GOT3 (cell line): ENCODE measurements at places on chromosomes 12 and 14.

DNA sequence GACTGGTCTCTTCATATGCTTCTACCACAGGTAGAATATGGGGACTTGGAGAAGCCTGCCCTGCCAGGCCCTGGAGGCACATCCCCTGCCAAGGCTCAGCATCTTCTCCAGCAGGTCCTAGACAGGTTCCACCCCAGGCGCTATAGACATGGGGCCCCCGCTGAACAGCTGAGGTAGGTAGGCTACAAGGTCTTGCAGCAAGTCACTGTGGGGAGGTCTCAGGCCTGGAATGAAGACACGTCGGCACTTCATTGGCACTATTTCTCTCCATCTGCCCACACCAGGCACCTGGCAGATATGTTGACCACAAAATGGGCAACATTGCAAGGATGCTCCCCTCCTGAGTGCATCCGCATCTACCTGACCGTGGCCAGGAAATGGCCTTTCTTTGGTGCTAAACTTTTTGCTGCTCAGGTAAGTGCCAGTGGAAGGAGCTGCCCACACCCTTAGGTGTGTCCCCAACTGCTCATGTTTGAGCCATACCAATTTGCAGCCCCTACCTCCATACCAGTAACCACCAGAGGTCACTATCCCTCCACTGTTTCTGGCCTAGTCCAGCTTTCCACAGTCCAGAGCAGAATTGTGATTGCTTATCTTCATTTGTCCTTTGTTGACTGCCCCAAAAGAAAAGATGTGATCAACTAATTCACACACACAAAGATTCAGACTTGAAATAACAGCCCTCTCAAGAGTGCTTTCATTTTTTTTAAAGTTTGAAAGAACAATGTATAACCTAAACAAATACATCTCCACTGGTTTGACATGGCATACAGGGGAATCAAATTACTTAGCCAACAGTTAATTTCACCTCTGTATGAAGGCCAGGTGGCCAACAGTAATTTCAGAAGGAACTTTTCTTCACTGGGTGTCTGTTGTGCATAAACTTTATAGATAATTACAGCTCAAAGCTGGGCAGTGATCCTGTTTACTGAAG, 16.1 kb downstream of the PIGH start:
- DNase-seq = no peak

GRCh38 chr14:100727086-100727872, 587 bp downstream of the DLK1 start:
- no peak for DNase-seq

- DNase-seq = no peak
Measured at GRCh38 chr12:56678852-56679251, 9.2 kb downstream of the PTGES3 start.

- no peak for DNase-seq
Measured at GRCh38 chr14:72916174-72916573, 10.1 kb upstream of the DCAF4 start.

GRCh38 chr12:58310809-58311622, 369.6 kb downstream of the ATP23 start:
- DNase-seq = peak; percentile 88

GRCh38 chr14:55152052-55152753, 23.2 kb downstream of the LGALS3 start:
- no peak for DNase-seq

DNA sequence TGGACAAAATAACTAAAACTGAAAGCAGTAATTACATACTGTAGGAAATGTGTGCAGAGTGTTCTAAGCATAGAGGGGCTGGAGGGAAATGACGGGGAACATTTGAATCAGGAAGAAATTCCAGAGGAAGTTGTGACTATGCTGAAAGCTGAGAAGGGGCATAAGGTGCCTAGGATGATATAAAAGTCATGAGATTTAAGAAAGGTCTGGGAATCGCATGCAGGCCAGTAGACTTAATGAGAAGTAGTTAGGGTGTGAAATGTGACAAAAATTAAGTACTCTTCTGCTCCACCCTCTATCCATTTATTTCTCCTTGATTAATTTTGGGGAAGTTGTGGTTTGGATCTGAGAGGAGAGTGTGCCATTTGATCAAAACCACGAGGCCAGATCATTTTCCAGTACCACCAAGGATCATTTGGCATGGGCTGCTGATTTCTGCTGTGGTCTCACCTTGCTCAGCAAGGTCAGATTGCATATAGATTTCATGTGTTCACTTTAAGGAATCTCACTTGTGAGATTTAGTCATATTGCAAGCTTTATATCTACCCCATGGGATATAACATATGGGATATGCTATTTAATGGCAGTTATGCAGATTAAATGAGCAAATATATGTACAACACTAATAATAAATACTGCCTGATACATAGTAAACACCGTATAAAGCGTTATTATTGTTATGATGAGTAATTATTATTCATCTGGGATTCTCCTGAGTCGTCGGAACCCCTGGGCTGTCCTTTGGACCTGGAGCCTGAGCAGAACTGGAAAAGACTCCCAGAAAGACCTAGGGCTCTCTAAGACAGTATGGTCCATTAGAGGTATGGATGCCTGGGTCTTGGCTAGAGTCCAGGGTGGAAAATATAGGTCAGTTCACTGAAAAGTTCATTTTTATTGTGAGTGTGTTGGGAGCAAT, 72.3 kb downstream of the SRGAP1 start:
- no peak for DNase-seq

- DNase-seq = no peak
Measured at GRCh38 chr12:113609692-113610469, 138.2 kb upstream of the LHX5 start.

DNA sequence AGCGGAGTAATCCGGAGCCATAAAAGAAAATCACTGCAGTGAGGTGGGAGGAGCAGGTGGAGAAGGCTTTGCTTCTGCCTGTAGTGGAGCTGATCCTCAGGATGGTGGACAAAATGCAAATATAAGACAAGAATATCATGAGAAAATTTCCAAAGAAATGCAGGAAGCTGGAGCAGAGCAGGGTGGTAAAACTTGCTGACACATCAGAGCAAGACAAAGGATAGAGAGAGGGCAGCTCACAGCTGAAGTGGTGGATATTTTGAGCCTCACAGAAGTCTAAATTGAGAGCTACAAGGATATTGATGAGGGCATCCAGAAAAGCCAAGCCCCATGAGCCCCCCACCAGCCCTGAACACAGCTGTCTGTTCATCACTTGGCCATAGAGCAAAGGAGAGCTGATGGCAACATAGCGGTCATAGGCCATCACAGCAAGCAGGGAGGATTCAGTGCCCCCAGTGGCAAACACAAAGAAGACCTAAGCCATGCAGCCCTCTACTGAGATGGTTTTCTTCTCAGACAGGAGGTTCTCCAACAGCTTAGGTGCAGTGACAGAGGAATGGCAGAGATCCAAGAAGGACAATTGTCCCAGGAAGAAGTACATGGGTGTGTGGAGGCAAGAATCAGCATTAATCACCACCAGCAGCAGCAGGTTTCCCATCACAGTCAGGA, 30.0 kb upstream of the ANP32D start:
- DNase-seq = no peak

DNA sequence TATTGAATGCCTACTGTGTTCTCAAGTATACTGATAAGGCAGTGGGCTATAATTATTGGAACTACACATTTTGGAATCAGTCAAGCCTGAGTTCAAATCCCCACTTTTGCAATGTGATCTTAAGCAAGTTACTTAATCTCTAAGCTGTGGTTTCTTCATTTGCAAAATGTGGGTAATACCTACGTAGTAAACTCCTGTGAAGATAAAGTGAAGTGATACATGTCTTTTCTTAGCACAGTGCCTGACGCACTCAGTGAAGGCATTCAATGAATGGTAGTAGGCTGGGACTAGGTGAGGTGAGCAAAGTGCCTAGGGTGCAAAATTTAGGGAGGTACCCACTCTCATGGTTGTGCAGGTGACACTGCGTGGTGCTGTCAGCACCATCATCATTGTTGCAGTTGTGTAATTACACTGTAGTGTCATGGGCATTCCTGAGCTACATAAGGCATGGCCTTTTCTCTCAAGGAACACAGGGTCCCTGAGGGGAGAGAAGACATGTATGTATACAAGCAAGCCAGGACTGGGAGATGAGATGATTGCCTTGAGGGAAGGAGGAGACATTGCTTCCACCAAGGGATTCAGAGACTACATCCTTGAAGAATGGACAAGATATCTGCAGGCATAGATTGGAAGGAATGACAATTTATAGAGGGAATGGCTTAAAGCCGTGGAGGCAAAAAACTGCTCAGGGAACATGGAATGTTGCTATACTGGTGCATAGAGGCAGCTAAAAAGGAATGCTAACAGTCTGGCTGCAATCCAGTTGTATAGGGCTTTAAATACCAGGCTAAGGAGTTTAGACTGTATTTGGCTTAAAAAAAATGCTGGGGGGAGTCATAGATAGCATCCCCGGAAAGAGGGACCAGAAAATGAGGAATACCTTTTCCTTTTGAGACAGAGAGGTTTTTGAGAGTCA, 129.2 kb upstream of the ARHGAP5 start:
- no peak for DNase-seq

DNA sequence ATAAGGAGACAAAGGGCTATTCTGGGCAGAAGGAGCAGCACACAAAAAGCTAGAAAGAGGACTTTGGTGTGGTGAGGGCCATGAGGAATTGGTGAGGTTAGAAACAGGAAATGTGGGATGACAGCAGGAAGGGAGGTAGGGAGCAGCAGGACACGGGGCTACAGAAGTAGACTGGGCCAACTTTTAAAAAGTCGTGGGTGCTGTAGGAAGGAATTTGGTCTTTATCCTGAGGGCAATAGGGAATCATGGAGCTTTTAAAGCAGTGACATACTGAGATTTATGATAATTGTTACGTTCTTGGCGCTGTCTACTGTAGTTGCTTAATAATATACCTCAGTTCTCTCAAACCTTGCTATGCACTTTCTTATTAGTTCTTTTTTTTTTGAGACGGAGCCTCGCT, 8.2 kb upstream of the CHURC1 start:
- no peak for DNase-seq

- DNase-seq = no peak
Measured at GRCh38 chr12:82708061-82708879, 21.6 kb downstream of the TMTC2 start.

DNA sequence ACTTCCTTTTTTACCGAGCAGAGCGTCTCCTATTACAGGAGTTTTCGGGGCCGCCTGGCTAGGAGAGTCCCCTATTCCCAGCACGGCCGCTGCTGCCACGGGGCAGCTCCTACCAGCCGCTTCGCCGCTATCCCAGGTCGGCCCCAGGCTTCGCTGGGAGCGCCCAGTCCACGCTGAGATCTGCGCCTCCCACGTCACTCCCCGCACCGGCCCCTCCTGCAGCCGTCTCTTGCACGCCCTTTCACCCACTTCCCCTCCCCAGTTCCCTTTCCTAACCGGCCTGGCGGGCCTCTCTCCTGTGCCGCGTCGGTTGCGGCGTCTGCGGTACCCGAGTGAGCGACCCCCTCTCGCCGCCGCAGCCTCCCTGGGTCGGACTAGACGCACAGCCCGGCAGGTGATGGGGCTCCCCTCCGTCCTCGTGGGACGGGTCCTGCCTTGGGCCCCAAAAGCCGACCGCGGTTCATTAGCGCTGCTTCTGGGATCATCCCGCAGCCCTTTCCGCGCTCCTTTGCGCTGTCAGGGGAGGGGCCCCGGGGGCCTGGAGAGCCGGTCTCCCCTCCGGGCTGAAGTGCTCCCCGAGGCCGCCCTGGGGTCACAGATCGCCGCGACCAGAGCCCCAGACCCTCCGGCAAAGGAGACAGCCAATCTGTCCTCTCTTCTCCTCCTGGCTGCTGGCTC, 1318.4 kb downstream of the TMEM121 start:
- DNase-seq = no peak

DNA sequence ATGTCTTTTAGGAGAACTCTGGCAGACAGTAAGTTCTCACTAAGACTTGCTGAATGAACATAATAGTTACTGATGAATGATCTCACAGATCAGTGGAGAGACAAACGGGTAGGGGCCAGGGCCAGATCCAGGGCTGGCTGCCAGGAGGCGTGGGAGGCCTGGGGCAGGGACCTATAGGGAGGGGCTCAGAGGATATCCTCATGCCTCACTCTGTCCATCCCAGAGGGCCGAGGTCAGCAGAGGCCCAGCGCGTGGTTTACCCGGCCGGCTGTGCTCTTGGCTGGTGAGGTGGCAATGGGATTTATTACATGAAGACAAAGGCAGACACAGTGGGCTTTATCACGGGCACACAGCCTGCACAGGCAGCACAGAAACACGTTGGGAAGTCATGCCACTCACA, 85.4 kb downstream of the CHGA start:
- peak; percentile 12 for DNase-seq

DNA sequence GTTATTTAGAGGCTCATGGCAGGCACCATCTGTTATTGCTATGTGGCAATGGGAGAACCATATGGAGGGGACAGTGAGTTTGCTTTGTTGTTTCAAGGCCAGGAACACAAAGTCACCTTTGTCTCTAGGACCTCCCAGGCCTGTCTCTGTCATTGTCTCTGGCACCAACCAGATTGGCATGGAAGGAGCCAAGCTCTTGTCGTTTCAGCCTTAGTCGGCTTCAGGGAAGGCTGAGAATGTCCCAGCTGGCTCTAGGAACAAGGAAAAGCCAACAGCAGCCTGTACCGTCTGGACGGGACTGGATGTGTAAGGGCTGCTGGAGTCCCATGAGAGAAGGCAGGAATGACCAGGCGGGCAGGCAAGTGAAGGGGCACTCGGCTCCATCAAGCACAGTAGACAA, 29.2 kb downstream of the RPH3A start:
- DNase-seq = no peak

DNA sequence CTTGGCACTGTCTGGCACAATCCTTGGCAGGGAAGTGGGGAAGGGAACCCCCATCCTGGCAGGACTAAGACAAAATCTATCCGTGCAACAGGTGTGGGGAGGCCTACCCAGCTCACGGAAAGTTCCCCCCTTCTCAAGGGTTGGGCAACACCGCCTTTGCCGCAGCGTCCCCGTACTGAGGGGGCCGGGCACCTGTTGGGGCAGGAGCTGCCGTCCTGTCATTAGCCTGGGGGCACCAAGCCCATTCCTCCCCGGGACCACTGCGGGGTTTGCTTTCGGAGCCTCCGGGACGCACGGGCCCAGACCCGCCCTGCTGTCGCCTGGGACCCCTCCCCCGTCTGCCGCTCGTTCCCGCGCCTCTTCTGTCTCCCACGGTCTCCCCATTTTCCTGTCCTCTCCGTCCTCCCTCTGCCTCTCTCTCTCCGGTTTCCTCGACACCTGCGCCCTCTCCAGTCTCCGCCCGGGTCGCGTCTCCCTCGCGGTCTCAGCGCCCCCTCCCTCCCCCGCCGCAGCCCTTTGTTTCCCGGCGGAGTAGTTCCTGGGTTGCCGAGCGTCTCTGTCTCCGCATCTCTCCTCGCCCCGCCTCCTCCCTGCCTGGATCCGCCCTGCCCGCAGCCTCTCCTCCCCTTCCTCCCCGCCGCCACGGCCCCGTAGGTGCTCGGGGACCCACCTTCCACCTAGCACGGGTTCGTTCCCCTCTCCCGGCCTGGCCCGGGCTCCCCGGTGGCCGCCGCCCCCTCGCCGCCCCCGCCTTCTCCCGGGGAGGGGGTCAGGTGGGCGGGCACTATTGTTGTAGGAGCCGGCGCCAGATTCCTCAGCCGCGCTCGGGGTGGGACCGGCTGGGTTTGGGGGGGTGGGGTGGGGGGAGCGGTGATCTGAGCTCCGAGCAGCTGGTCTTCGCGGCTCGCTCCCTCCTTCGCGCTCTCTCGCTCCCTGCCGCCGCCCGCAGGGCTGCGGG, at the start of gene CACNB3:
CACNB3 (plus strand) TSS at position 624 of the 958 bp plus-strand sequence. CDS start 434 bp downstream, outside the sequence.
- no peak for DNase-seq
